ENCODE measurements at places on chromosomes 2 and 18.

- DNase-seq, result peak; percentile 55
These were observed 69.7 kb upstream of the FOSL2 start for GRCh38 chr2:28322981-28323396.

DNA sequence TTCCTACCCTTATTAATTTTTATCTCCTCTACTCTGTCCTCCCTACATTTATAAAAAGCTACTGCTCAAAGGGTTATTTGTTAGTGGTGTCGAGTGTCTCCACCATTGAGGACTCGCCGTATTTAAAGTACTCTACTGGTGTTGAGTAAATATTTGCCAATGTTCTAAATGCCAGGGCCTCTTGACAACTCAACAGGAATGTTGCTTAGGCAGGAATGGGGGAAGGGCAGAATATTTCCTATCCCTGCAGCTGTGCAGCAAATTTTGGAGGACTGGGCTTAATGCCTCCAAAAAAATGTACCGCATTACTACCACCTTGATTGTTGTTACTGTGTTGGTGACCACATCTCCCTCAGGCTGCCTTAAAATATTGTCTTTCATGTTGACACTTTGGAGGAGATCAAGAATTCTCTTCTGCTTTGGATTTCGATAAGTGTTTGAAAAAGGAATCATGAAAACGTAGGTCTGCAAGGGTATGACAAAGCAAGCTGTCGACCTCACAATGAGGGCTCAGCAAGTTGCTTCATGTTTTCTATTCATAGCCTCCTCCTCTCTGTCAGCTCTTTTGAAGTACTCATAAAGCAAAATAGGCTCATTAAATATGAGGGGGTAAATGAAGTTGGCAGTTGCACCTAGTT is 84.3 kb downstream of the EFEMP1 start:
- DNase-seq, result peak; percentile 63

DNA sequence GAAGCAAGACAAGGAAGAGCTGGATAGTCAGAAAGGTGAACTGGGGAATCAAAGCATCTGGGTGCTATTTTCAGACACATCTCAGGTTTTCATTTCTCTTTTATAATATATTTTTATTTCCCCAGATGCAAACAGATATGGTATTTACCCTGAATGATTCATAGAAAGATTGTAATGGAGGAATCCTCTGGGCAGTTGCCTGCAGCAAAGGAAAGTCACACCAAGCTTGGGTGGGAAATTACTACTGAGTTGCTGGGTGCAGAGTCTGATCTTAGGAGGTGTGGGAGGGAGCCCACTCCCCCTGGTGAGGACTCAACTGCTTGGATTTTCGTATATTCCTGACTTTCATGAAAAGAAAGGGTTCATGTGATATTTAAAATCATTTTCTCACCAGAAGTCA is 2.1 kb downstream of the EFR3B start:
- DNase-seq, result no peak

GRCh38 chr2:238106698-238107524 is 6.8 kb downstream of the ESPNL start:
- peak; percentile 65 for DNase-seq

- peak; percentile 75 for DNase-seq
These were observed 12.5 kb downstream of the NPC1 start for GRCh38 chr18:23573626-23574431.

DNA sequence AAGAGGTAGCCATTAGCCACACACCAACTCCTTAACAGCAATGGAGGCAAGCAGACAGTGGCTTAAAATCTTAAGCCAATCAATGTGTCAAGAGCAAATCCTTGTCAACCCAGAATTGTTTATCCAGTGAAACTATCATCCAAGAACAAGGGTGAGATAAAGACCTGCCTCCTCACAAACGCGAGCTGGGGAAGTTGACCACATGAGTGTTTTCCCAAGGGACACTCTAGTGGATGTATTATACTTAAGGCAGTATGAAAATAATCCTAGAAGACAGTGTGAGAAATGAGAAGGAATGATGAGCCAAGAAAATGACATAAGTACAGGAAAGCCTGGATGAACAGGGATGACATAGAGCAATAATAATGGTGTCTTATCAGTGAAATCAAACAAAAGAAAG is 209.6 kb downstream of the TWIST2 start:
- no peak for DNase-seq

DNA sequence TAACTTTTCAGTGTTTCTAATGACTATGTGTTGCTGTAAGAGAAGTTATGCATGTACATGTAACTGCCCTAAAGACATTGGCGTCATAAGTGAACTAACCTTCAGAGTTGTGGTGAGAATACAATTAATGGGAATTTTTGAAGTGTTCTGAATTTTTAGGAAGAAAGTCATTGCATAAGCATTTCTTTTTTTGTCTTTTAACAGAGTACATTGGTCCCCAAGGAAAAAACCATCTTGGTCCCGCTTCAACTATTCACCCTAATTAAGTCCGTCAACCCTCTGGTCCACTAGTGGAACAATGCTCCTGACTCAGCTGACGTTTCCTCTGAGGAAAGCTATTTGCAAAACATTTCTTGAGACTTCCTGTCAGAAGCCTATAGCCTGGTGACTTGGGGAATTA is 41.1 kb upstream of the VIT start:
- no peak for DNase-seq

DNA sequence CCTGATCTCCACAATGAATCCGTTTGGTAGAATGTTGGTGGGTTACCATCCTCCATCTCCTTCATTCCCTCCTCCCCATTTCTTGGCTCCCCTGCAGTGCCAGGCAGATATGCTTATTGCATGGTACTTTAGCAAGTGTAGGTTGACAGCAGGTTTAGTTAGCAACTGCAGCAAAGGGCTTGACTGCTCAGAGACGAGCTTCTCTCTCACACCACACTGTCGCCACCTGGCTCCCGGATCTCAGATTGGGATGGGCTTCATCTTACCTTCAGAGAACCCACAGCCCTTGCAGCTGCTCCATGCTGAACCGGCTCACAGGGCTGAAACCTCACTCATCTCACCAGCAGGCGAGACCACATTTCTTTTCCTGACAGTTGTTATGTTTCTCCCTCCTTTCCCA is 88.8 kb downstream of the VWA3B start:
- no peak for DNase-seq

DNA sequence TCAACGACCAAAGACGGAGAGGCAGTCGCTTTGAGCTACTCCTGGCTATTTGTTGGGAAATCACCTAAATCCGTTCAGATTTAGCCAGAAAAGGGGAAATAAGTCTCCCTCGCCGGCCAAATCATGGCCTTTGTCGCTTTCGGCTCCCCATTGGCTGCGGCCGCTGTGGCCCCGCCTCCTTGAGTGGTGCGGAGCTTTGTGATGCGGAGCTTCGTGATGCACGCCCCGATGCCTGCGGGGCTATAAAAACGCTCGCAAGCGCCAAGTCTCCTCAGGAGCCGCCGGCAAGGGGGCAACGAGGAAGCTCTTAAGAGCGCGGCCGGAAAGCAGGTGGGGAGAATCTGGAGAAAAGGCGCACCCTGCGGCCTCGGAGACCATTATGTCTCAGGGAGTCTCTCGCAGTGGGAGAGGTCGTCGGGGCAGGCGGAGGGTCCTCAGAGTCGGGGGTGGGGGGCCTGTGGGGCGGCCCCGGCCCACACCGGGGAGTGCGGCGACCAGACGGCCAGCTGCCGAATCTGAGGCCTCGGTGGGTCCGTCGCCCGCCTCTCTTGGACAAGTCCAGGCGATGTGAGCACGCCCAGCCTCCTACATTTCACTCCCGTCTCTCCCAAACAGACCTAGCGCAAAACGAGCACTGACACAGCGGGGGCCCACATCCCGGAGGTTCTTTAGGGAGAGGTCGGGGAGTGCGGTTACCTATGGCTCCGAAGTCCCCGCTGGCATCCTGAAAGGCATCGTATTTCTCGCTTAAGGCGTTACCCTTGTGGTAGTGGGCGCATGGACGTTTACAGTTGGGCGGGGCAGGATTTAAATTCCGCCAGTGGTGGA is at the start of gene CABYR:
Gene CABYR, plus strand, starts transcription at position 274 of the 828 bp plus-strand sequence. CDS start 4,053 bp downstream, outside the sequence.
- DNase-seq, result peak; percentile 90

DNA sequence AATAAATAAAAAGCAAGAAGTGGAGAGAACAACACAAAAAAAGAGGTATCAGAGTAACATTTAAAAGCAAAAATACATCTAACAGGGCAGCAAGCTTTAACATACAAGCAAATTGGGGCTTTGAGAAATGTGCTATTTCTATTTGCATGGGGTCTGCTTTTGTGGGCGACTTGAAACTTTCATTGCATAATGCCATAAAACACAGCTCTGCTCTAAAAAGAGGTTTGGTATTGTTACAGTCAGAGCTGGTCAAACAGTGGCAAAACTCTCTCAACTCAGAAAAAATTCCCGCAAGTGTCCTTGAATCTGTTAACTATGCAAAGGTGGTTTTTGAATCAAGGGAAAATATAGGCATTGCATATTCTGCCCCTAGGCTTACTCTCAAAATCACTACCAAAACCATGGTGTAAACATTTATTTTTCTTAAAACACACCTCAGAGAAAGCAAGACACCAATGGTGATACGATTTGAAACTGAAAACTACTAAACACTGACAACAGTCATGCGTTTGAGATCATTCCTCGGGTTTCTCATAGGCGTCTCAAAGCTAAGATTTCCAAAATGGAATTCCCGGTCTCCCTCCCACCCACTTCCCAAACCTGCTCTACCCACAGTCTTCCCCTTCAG is 45.5 kb downstream of the RNF152 start:
- DNase-seq, result no peak

- peak; percentile 72 for DNase-seq
These were observed 41.2 kb upstream of the DAPL1 start for GRCh38 chr2:158753641-158754611.

DNA sequence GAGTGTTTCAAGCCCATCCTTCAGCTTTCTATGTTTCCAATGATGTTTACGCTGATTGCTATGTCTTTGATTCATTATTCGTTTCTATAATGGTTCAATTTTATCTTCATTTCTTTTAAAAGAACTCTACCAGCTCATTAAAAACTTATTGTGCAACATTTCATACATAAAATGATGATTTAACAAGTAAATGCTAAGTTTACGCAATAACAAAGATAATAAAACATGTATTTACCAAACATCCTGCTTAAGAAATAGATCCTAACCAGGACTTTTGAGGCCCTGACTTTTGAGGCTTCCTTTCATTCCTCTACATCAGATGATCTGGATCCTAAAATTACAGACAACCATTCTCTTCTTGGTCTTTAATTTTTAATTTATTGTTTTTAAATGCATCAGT is 86.5 kb upstream of the DLGAP1 start:
- DNase-seq, result no peak

DNA sequence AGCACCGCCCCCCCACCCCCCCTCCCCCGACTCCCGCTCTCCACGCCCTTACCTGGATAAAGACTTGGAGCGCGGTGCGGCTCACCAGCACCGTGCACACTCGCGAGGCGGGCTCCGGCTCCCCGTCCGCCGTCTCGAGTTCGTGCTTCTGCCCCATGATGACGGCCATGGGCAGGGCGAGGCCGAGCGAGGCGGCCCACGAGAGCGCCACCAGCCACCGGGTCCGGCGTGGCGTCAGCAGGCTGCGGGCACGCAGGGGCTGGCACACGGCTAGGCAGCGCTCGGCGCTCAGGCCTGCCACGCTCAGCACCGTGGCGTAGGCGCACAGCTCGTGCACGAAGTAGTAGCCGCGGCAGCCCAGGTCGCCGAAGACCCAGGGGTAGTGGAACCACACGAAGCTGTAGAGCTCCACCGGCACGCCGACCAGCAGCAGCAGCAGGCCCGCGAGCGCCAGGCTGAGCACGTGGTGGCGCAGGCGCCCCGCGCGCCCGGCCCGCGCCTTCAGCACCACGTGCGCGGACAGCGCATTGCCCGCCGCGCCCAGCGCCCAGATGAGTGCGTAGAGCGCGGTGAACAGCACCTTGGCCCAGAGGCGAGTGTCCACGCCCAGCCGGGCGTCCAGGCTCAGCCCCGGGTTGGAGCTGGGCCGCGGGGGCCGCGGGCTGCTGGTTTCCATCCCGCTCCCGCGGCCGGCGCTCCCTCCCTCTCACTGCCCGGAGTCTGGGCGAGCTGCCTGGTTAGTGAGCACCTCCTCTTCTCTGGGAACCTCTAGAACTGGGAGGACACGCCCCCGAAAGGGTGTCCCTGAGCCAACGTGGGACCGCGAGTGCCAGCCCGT is at the start of gene NTSR2:
Gene NTSR2, minus strand, starts transcription at position 742 of the 838 bp plus-strand sequence. Its CDS starts 66 bp downstream, at position 676.
- DNase-seq, result peak; percentile 89

DNA sequence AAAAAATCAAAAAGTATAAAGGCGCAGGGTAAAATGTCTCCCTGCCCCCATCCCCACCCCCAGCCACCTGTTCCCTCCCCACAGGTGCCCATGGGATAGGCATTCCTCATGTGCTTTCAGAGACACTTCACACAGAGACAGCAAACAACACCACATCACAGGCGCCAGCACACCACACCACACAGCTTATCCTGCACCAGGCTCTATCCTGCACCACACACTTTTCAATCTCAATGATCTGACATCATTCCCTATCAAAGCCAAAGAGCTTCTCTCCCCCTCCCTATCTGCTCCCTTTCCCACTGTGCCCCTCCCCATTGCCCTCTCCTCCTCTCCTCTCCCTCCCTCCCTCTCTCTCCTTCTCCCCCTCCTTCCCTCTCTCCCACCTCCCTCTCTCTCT is 15.5 kb downstream of the FAM178B start:
- DNase-seq, result no peak

DNA sequence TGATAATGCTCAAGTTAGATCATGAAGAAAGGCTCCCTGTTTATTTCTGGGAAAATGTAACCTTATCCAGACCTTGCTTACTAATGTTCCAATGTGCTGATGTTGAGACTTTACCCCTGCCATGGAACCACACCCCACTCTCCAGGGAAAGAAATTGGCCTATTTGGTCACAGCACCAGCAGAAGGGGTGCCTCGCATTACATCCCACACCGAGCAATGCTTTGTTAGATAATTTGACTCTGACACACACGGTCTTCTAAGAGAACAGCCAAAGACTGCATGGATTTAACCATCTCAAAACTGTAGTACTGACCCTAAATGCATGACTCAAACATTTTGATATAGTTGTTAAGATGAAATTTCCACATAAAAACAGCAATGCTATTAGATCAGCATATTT is 152.1 kb upstream of the CCDC150 start:
- no peak for DNase-seq

DNA sequence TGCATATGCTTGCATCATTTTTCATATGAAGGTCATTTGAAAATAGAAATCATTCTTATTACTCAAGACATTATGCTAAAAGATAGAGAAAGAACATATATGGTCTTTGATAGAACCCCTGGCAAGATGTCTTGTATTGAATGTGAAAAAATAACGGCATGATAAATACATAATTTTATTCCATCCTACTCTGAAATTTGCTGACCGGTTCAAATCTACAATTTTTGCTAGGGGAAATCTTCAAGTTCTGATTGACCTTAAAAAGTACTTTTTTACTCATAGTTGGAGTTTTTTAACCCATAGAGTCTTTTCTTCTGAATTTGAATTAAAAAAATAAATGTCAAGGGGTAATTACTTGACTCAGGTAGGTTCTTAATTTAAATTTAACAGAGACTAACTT is 920.8 kb downstream of the ERBB4 start:
- DNase-seq, result no peak

GRCh38 chr2:6083136-6083535 is 391.0 kb downstream of the SOX11 start:
- DNase-seq, result no peak

Data from islet precursor cell (in vitro differentiated cells).